ENCODE measurements at places on chromosomes 13 and 19. TPM values are rescaled to one million over a fixed set of nuclear protein-coding genes. Genes with fewer than 3 reads are reported as not detected.

KHSRP gene
- 483 TPM for total RNA-seq

CCDC70 gene
- 0.56 TPM for total RNA-seq

CEACAM21 gene
- 37.5 TPM for total RNA-seq

CEACAM7 gene
- total RNA-seq, result not detected

DNA sequence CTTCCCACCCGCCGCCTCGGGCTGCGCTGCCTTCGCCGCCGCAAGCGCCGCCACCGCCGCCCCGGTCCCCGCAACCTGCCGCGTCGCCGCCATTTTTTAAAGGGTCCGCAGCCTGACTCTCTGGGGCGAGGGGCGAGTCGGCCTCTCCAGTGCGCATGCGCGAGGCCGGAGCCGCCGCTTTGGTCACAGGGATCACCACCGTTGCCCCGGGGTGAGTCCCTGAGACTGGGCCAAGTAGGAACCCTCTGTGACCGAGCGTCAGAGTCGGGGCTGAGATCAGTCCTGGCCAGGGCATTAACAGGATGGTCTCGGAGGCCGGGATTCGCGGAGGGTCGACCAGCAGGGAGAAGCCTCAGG, 42.6 kb downstream of the ZNF146 start:
- no peak for DNase-seq

- DNase-seq, result no peak
Measured at GRCh38 chr13:40077396-40078027, 422.1 kb downstream of the COG6 start.

GRCh38 chr13:93715866-93716265, 489.3 kb downstream of the GPC6 start:
- DNase-seq, result no peak

DNA sequence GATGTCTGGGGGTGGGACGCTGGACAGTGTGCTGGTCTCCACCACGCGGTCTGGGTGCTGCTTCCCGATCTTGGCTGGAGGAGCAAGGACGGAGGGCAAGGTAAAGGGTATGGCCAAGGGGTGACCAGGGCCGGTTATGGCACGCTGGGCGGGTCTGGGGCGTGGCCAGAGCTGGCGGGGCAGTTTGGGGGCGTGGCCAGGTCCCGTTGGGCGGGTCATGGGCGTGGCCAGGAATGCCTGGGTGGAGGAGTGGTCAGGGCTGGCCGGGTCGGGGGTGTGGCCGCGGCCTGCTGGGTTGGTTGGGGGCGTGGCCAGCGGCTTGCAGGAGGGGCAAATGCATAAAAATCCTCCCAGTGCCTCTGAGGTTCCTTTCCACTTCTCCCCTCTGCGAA, 19.2 kb downstream of the GPX4 start:
- peak; percentile 67 for DNase-seq

- no peak for DNase-seq
Measured at GRCh38 chr19:13670846-13671245, 93.5 kb upstream of the MRI1 start.

DNA sequence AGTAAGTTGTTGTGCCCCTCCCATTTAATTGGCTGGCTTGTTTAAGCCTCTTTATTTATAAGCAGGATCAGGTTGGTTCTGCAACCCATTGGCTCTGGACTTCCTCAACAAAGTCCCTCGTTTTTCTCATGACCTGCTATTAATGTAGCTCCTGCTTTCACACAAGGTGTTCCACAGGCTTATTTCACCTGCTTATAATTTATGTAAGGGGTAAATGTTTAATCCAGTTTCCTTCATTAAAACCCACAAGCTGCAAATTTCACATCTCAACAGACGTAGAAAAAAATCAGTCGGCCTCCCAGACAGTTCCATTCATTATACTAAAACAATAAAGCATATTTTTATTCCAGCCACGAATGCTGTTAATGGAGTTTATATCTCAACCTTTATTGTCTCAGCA, 86.1 kb downstream of the TBC1D4 start:
- no peak for DNase-seq

DNA sequence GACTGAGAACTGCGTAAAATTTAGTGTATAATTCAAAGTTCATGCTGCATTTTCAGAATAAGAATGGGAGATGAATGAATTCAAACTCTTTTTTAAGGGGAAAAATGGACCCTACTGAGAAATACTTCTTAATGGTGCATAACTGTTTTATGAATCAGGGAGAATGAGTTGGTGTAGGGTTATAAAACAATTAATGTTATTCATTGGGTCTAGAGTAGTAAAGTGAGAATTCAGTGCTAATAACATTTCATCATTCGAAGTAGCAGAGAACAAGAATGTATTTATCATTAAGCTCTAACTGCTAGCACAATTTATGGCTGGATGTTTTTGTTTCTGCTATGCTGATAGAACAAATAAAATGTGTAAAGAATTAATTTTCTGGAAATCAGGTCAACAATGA, 310.2 kb downstream of the SLITRK5 start:
- DNase-seq, result no peak

- peak; percentile 7 for DNase-seq
Measured at GRCh38 chr13:41668130-41668757, 210.9 kb downstream of the RGCC start.

DNA sequence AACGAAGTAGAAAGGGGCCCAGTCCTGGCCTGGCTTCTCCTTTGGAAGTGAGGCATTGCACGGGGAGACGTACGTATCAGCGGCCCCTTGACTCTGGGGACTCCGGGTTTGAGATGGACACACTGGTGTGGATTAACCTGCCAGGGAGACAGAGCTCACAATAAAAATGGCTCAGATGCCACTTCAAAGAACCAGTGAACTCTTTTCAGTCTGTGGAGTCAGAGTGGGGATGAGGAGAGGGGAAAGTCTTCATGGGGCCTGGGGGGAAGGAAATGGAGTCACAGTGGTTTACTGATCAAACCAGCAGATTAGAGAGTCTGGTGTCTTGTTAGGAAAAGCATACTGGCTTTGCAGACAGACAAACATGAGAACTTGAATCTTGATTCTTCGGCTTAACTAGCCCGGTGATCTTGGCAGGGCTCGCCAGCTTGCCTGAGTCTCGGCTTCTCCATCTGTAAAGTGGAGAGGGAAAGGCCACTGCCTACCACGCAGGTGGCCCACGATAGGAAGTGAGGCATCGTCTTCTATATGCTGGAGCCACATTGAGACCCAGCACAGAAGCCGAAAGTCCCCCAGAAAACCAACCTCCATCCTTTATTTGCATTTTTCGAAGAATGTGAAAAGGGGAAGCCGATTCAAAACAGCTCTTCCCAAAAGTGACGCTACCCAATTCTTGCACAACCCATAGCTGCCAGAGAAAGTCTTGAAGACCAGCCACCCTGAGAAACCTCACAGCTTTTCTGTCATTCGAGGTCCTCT, at the start of gene FFAR1:
TSS of gene FFAR1 (plus strand) at position 732 of the 759 bp plus-strand sequence. CDS start 3,650 bp downstream, outside the sequence.
- DNase-seq, result peak; percentile 57

DNA sequence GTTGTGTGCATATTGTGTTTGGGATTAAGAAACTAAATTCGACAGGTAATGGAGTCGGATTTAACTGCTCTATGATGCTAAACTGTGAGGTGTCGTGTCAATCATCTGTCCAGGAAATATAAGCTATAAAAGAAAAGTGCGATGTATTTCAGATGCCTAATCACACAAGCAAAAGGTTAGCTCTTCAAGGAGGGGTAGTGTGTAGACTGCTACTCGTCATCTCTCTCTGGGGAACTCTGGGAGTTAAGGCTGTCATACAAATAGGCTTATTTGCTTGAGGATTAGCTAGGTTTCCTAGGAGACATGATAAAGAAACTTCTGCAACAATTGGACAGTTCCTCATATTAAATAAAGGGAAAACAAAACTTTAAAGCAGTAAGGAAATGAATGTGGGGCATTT, 462.1 kb downstream of the OLFM4 start:
- no peak for DNase-seq

- DNase-seq, result no peak
Measured at GRCh38 chr13:108225440-108225839, 7.2 kb downstream of the ABHD13 start.

DNA sequence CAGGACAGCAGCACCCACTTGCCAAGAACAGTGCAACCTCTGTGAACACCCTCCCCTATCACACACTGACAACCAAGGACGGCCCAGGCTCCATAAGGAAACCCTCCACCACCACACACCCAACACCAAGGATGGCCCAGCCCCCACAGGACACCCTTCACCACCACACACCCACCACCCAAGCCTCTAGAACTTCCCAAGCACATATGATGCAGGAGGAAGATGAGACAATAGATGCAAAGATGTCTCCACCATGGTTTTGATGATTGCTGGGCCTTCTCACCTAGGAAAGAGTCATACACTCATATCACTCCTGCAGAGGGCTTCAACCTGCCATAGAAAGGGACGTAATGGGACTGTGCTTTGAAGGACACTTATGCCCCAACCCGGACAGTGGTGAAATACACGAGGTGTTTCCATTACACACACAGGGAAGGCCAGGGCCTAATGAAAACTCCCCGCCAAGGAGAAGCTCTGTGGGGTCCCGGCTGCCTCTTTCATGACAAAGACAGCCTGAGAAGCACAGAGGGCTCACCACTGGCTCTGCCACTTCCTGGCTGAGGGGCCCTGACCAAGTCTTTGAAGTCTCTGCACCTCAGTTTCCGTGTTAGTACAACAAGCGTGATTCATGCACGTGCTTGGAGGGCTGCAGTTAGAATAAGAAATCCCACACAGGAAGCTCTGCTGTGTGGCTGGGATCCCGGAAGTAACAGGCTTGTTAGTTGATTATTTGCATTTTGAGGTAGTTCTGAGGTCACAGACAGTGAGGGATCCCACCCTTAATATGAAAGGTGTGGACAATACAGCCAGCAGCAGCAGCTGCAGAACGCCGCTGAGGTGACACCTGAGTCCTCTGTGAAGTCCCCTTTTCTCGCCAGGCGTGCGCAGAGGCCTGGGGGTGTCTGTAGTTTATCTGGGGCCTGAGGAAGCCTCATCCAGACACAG, 61.9 kb upstream of the ATP12A start:
- peak; percentile 81 for DNase-seq

DNA sequence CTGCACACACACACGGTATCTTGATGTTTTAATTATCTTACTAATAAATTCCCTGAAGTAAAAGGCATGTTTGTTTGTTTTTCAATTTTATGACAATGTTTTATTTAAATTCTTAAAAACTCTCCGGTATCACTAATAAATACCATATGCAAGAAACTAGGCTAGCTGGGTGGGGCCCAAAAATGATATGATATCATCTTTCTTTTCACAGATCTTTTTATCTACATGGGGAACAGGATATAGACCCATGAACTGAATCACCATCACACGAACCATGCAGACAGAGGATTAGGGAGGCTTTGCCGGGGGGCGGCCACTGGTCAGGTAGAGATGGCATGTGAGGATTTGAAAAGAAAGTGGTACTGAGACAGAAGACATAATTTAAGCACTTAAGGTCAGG, 266.4 kb downstream of the ENOX1 start:
- no peak for DNase-seq

DNA sequence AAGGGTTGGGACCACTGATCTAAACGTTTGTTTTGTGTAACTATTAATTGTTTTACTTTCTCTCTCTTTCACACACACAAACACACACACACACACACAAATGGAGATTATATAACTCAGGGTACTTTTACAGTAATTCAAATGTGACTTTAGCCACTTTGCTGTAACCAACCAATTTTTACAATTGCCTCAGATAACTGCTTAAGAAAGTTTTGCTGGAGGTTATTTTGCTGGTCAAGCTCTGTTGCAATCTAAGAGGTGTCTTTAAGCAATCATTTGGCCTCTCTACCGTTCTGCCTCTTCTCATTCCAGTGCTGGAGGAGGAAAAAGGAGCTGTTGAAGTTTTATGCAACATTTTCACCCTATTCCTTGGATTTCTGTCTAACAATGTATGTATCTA, 63.0 kb downstream of the TBC1D4 start:
- no peak for DNase-seq

- DNase-seq, result no peak
Measured at GRCh38 chr13:74681891-74682290, 547.7 kb upstream of the KLF12 start.

- no peak for DNase-seq
Measured at GRCh38 chr19:7145494-7145893, 76.0 kb downstream of the ZNF557 start.

DNA sequence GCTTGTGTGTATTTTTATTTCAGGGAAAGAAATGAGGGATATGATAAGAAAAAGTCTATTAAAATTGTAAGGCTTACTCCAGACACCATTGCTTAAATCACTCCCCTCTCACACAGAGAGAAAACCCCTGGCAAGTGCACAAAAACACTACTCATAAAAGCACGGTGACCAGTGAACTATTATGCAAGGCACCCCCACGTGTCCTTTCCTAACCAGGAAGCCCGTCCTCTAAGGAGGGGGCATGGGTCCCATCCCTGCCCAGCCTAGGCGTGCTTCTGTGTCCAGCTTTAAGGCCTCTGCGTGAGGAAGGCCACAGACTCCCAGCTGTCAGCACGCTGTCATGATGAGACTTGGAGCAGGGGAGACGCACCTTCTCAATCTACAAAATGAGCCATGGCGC, 83.5 kb downstream of the SLC7A1 start:
- DNase-seq, result no peak

All from activated naive CD8-positive, alpha-beta T cell treated with anti-CD3 and anti-CD28 coated beads for 36 hours (primary cell).